Dorsolateral prefrontal cortex (tissue), 122 donors: ENCODE measurements at places on chromosomes 12 and 14.

- DNase-seq = no peak
Observed at GRCh38 chr14:20609215-20610001, 18.2 kb upstream of the RNASE12 start.

DNA sequence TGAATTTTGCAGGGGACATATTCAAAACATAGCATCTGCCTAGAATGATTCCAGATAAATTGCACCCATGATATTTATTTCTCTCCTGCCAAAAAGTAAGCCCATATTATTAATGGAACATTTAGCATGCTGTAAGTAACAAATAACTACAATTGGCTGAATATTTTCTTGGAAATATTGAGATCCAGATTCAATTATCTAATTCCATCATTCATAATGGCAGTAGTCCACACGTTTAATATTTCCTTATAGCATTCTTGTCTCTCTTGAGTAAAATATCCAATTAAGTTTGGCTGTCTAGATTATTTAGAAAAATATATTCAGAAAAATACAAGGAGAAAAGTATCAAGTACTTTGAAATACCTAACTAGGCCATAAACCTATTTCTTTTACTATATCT, 157.5 kb downstream of the FLRT2 start:
- DNase-seq = no peak

- no peak for DNase-seq
Observed at GRCh38 chr14:92861856-92862745, 60.8 kb upstream of the CHGA start.

DNA sequence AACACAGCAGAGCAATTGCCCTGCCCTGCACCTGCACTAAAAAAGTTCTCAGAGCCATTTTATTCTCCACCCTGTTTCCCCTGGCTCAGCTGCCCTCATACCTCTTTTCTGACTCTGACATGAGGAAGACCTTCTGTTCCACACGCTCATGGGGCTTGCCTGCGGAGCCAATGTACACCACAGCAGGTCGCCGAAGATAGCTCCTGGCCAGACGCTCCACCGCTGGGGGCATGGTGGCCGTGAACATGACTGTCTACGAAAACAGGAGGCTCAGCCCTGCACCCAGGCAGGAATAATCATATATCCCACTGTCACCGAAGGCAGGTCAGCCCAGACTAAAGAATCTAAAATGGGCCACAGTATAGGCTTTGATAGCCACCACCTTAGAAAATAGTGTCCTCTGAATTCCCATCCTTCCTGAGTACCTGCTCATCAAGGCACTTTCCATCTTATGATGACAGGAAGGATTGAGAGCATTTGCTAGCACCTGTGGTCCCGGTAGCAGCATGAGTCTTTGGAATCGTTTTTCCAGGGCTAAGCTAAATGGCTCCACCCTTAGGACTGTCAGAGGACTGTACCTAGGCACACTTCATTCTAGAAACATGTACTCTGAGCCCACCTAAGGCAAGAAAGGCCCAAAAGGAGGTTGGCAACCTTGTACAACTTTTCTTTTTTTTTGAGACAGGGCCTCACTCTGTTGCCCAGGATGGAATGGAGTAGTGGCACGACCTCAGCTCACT, 14.2 kb downstream of the CACNB3 start:
- DNase-seq = no peak

DNA sequence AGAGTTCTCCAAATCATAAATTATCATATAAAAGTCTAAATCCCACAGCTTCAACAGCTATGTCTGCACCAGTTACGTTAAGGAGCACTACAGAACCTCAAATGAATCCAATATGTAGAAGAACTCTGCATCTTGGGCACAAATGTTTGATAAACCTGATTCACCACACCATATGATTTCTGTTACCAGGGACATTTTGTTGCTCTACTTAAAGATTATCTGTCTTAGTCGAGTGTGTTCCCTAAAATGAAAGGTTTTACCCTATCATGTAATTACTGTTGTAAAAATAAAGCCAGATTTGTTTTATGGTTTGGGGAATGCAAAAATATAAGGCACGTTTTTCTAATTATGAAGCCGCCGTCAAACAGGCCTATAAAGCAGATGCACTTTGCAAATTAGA, 363.1 kb downstream of the EGLN3 start:
- DNase-seq = no peak

GRCh38 chr14:67645414-67645813, 25.7 kb downstream of the ARG2 start:
- no peak for DNase-seq

GRCh38 chr12:29582146-29582545, 84.7 kb upstream of the OVCH1 start:
- DNase-seq = no peak

DNA sequence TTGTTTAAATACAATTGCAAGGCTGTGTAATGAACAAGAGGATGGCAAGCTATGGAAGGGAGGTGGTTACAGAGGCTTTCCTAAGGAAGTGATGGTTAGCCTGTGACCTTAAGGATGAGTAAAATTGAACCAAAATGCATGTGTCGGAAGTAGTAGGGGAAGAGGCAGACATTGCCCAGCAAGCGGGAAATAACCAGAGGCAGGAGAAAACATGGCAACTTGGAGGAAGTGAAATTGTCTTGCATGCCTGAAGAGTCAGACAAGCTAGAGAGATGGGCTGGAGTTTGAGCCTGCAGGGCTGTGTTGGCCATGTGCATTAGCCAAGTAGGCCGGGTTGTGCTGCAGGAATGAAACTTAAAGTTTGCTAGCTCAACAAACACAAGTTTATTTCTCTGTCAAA, 96.2 kb downstream of the BTG1 start:
- no peak for DNase-seq

GRCh38 chr12:47219243-47219642, 139.5 kb upstream of the AMIGO2 start:
- DNase-seq = no peak

GRCh38 chr12:7302266-7302986, 1.4 kb upstream of the ACSM4 start:
- no peak for DNase-seq

DNA sequence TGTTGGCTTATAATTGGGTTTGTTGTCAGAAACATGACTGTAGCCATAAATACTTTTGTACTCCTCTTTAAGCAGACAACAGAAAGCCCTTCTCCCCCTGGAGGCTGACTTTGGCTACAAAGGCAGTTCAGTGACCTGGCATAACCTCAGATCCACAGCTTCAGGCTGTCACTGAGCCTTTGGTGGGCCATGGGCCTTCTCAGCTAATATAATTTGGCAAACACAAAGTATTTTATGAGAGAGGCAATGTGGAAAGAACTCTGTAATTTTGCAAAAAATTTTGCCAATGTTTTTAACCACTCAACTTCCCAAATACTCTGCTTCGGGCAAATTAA, 15.5 kb upstream of the MGP start:
- no peak for DNase-seq

DNA sequence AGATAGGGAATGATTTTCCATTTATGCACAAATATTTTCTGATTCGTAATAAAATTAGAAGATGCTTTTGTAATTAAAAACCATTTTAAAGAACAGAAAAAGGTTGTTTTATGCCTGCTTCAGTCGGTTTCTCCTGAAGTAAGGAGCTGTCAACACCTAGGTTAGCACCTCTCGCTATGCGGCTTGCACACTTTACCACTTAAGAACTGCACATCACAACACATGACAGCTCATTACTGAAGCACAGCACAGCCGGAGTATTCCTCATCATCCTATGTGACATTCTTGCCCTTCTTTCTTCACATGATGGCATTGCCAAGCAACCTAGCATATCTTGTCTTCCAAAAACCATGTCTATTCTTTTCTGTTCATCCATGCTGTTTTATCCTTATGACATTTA, 5.4 kb upstream of the WIF1 start:
- DNase-seq = no peak
